ENCODE measurements at places on chromosomes 2 and 18.

- peak; percentile 63 for DNase-seq
These were observed 7.6 kb upstream of the CHRNA1 start for GRCh38 chr2:174771631-174772471.

GRCh38 chr2:170404846-170405245, 226.9 kb downstream of the MYO3B start:
- DNase-seq = no peak

GRCh38 chr2:164710837-164711765, 89.8 kb upstream of the GRB14 start:
- DNase-seq = no peak

DNA sequence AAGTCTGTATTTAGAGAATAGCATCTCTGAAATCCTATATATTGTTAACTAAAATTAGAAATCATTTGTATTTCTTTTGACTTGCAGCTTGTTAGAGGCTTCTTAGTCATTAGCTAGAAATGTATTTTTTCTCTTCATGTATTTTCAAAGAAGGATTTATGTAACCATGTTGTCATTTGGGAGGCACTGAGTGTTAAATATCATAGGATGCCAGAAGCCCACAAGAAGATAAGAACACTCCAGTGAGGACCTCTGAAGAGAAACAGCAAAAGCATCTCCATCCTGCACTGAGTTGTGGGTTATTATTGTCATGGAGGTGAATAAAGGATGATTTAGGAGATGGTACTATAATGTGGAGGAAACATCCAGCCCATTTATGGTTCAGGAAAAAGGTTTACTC, 93.5 kb downstream of the UBE2E3 start:
- no peak for DNase-seq

GRCh38 chr18:25298853-25299274, 53.1 kb downstream of the ZNF521 start:
- DNase-seq = peak; percentile 66

- no peak for DNase-seq
These were observed 79.0 kb downstream of the SLC66A3 start for GRCh38 chr2:11234309-11234708.

- no peak for DNase-seq
These were observed 91.7 kb downstream of the RBMS1 start for GRCh38 chr2:160401895-160402294.

DNA sequence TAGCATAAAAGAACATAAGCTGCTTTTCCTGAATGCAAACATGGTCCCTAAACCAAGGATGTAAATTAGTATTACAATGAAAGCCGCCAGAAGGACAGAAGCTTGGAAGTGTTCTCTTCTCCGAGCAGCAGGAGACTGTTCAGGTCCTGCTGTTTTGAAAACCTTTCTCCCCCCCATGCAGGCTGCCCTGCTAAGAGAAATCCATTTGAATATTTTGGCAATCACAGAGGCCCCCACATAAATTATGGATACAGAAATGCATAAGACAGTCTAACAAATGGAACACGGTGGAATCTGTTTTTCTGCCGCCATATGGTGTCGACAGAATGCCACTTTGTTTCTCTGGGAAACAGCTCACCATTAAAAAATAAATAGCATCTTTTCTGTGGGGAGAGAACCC, 600.4 kb upstream of the KLHL29 start:
- no peak for DNase-seq

DNA sequence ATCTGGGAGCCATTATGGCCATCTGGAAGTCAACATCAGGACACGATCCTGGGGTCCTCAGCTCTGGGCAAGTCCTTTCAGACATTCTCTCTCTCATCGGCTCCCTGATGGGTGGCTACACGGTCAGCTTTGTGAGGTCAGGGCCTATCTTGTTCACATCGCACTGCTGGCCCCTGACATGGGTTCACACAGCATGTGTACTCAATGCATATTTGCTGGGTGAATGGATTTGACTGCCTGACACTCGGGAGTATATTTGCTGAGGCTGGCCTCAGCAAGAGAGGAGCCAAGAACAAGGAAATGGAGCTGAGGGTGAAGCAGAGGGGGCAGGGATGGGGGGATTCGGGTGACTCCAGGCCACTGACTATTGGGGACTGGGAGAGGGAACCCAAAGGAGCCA, 50.5 kb downstream of the SLC4A5 start:
- DNase-seq = no peak

DNA sequence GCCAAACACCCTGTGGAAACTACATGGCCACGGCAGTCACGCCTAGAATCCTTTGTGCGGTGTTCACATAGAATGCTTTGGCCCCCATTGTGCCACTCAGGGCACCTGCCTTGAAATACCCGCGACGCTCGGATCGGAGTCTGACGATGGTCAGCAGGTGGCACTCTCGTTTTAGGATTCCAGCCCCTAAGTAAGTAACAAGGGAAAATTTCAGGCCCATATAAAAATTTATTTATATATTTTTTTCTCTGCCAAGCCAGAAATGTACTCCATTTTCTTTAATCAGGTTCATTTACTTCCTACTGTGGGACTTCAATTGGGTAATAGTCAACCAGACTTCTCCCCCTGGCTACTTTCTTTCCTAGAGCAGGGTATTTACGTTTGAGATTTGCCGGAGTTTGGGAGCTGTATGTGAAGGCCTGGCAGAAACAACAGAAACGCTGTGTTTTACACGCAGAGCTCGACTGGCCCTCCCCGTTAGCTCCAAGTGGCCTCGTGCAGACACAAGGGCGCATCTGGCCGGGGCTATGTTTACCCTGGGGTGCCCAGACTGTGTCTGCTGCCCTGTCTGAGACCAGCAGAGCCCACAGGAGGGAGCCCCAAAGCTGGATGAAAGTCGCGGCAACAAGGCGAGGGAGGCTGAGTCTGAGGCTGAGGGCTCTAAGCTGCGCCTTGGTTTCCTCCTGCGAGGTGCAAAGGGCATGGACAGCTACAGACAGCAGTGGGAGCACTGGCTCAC, 41.6 kb downstream of the LRRC30 start:
- DNase-seq = peak; percentile 3

DNA sequence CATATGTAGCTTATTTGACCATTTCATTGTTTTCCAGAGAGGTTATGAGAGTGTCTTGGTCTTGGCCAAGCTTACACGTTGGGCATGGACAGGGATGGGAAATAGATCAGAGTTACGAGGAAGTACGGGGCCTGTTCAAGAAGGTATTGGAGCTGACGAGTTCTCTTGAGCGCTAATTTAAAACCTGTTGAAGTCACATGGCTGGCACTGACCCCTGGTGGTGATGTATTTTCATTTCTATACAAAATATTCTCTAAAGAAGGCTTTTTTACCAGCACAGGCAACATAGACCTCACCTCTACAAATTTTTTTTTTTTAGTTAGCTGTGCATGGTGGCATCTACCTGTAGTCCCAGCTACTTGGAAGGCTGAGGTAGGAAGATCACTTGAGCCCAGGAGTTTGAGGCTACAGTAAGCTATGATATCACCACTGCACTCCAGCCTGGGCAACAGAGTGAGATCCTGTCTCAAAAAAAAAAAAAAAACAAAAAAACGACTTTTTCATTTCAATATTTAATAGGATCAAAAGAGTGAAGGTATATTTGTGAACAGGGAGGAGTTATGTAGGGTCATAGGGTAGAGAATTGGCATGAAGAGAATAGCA, 19.6 kb downstream of the UGP2 start:
- DNase-seq = no peak

GRCh38 chr2:226611196-226611943, 188.2 kb downstream of the IRS1 start:
- DNase-seq = no peak

DNA sequence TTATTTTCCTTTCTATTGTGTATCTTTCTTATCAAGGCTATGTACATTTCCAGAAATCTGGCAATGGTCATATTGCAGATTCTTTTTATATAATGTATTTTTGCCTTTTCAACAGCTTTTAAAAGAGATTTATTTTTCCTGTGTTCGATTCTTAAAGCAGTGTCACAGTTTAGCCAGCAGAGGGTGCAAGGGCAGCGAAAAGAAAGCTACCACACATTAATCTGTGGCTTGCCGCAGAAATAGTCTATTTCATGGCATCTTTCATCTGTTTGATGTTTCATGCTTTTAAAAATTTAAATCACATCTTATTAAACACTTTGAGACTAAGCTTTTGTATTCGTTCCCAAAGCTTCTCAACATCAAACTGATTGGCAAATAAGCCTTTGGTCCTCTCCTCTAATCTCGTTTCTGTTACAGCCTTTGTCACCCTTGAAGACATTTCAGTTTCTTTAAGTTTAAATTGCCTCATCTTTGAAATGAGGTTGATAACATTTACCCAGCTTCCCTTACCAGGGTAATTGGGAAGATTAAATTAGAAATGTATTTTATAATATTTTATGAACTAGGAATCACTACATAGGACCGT, 73.3 kb downstream of the PIK3C3 start:
- no peak for DNase-seq

- DNase-seq = no peak
These were observed 590 bp upstream of the CCDC138 start for GRCh38 chr2:108786008-108786353.

GRCh38 chr2:39523308-39524044, 86.4 kb upstream of the MAP4K3 start:
- peak; percentile 75 for DNase-seq

GRCh38 chr2:46877619-46878113, 37.9 kb downstream of the MCFD2 start:
- no peak for DNase-seq

DNA sequence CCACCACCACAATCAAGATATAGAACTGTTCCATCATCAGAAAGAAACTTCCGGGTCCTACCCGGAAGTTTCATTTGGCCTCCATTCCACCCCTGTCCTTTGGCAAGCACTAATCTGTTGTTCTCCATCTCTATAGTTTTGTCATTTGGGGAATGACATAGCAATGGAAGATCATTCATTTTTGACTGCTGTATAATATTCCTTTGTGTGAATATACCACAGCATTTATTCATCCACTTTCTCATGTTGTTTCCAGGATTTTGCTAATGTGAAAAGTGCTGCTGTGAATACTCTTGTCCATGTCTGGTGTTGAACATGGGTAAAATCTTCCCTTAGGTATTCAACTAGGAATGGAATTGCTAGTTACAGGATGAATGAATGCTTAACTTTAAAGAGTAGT, 53.1 kb downstream of the ACOXL start:
- DNase-seq = no peak

DNA sequence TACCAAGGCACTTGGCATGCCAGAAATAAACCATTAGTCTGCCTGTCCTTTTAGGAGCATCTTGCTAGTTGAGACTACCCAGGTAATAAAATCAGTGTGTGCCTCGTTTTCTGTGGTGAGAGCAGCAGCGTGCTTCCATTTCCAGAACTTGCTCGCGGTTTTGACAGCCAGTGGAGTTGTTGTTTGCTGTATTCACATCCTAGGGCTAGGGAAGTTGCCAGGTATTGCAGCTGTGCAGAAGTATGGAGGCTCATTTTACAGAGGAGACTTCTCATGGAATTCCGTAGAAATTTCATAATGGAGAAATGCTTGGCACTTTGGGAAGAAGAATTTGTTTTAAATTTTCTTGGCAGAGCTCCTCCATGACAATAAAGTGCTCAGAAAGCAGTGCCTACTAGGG, 1355.1 kb upstream of the ZEB2 start:
- DNase-seq = no peak

- DNase-seq = no peak
These were observed 3.9 kb downstream of the TWIST2 start for GRCh38 chr2:238851761-238852160.

- DNase-seq = no peak
These were observed 4.7 kb upstream of the ITSN2 start for GRCh38 chr2:24365051-24365450.

GRCh38 chr2:120503793-120504571, 158.0 kb downstream of the INHBB start:
- DNase-seq = no peak

GRCh38 chr2:208000701-208001395, 24.5 kb downstream of the PLEKHM3 start:
- no peak for DNase-seq

DNA sequence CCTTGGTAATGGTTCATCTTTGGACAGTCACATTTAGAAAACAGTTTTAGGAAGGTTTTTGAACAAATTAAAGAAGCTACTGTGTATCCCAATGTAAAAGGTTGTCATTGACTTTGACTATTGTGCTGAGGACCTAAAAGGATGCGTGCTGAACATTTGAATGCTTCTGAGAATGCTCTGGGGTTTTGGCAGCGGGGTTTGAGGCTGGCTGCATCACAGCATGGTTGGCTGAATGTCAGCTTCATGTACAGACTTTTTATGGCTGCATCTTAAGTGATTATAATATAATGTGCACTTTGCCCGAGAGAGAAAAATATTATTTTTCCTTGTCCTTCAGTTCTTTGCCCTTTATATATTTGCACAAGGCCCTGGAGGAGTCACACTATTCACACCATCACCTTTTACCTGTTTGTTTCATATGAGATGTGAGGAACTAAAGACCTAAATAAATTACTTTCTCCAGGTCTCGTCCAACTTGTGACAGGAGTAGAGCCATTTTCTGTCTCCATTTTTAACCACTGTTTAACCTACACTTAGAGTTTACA, 125.9 kb downstream of the CCDC85A start:
- no peak for DNase-seq

- DNase-seq = no peak
These were observed 95.4 kb downstream of the MTA3 start for GRCh38 chr2:42663828-42664227.

DNA sequence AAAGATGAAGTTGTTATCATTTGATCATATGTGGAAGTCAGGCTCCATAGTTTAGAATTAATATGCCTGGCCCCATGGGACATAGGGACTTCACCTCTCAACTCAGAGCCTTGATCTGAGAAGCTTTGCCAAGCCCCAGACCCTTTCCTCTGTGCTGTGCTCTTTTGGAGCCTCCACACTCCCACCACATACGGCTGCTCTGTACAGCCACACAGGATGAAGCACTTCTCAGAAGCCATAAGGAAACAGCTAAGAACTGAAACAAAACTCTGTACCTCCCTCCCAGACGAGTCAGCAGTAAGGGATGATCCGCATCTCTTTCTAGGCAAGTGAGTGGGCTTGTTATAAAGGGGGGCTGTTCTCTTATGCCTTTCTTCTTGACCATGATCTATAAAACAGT, 66.5 kb downstream of the CAB39 start:
- DNase-seq = no peak

- DNase-seq = no peak
These were observed 17.5 kb upstream of the KANSL1L start for GRCh38 chr2:210188755-210189154.

DNA sequence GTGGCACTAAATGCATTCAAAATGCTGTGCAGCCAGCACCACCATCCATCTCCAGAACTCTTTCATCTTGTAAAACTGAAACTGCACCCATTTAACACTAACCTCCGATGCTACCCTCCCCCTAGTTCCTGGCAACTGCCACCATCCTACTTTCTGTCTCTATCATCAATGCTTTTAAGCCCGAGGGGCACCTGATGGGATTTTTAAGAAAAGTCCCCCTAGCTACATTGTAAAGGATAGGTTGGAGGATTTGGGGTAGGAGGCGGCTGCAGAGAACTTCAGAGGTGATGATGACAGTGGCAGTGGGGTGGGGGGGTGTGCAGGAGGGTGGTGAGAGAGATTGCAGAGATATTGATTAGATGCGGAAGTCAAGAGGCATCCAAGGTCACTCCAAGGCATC, 10.8 kb upstream of the YWHAQ start:
- no peak for DNase-seq

- no peak for DNase-seq
These were observed 42.9 kb upstream of the ASB1 start for GRCh38 chr2:238383743-238384380.

GRCh38 chr2:15511686-15512085, 49.4 kb downstream of the NBAS start:
- DNase-seq = no peak

Measured in GM04503 (cell line).